ENCODE measurements at places on chromosomes 3 and 15.
A peak's percentile ranks its signal among the peaks of the same experiment; 100 is the strongest.

- no peak for DNase-seq
Observed at GRCh38 chr3:167863811-167864551, 128.5 kb downstream of the SERPINI1 start.

GRCh38 chr15:32861174-32861573 lies 143.4 kb downstream of the GREM1 start:
- DNase-seq: no peak

- no peak for DNase-seq
Observed at GRCh38 chr3:165434516-165434915, 238.3 kb upstream of the SLITRK3 start.

- DNase-seq: no peak
Observed at GRCh38 chr3:70861855-70862254, 549.4 kb upstream of the MDFIC2 start.

DNA sequence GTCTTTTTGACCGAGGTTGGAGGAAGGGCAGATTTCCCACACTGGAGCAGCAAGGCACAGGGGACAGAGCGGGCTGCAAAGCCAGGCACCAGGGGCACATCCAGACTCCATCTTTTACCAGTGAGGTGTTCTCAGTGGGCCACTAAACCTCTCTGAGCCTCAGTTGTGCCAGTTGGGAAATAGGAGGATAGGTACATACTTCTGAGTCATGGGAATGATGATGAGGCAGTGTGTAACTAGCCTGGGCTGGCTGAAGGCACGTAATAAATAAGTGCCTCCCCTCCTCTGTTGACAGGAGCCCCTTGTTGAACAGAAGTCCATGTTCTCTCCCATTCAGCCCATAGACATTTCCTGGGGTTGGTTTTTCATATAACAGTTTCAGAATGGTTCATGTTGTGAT lies 48.7 kb downstream of the GPD1L start:
- no peak for DNase-seq

DNA sequence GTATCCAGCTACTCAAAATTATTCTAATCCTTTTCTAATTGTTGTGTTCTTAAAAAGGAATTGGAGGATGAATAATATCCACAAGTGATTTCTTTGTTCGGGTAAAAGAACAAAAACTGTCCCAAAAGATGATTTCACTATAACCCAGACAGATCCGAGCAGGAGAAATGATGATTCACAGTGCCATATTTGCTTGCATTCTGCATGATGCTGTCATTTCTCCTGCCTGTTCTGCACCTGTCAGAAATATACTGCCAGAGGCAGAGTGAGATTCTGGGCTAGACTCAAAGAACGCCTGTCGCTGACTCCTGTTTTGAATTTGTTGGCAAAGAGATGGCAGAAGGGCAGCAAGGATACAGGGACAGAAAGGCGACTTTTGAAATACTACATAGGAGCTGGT lies 34.7 kb upstream of the SLC24A5 start:
- DNase-seq: no peak

GRCh38 chr3:25412269-25412668 lies 15.8 kb upstream of the RARB start:
- DNase-seq: no peak

- no peak for DNase-seq
Observed at GRCh38 chr3:50303013-50303815, at the start of gene HYAL1. Gene HYAL1, minus strand, starts transcription at chr3:50303574. Its CDS starts 618 bp downstream, at chr3:50302956.

- DNase-seq: peak; percentile 33
Observed at GRCh38 chr3:14425581-14426304, 23.3 kb downstream of the SLC6A6 start.

DNA sequence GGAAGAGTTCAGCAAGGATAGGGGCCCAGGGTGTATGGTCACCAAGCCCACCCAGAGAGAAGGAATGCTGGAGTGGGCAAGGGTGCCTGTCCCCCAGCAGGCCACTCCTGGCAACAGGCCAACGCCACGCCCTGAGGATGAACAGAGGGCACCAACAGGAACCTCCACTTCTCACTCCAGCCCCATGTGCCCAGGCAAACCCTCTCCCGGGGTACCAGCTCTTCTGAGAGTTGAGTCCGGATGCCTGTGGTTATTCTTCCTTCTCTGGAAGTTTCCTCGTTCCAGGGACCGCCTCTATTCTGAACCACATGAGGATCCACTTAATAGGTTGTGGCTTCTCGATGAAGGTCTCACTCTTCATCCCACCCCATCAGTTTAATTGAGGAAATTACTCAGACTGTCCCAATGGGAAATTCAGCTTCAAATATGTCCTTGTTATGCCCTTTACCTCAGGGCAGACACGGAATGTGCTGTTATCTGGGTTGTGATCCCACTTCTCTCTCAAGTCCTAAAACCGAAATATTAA lies 114.3 kb downstream of the LIPC start:
- DNase-seq: no peak

GRCh38 chr15:88710027-88710715 lies 71.4 kb downstream of the ISG20 start:
- DNase-seq: no peak

DNA sequence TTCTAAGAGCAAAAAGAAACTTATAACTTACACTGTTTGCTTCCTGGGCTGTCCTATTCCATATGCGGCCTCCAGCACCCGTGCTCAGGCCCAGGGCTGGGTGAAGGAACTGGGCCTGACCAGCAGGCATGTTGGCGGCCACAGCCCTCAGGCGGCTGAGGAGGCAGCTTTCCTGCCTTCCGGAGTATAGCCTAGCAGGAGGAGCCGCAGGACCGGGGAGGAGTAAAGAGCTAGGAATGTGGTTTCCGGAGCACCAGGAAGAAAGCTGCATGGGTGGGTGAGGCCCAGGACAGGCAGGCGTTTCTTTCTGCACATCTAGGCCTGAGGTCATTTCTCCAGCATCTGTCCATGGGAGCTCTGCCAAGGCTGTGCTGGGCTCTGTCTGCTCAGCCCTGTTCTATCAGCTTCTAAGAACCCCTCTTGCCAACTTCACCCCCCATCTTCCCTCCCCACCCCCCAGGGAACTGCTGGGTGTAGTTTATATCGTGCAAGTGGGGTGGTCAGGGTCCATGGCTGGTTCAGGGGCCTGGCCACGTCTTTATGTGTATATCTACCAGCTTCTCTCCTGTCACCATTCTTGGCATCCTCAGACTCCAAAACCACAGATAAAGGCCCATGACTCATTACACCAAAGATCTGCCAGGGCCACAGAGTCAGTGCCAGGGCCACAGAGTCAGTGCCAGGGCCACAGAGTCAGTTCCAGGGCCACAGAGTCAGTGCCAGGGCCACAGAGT lies 7.8 kb upstream of the KIF7 start:
- DNase-seq: no peak

DNA sequence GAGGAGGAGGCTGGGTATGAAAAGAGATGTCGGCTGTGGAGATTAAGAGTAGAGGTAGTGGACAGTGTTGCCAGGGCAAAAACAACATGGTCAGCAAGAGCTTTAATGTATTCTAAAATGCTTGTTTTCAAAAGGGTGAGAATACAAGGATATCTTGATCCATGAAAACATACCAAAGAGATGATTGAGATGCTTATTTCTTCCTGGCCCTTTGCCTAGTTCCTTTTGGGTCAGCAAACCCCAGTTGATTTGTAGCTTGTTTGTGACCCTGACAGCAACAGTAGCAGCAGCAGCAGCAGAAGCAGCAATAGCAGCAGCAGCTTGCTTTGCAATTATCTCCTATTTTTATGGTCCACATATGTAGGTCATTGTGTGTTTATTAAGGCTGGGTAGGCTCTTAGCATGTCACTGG lies 337.3 kb downstream of the LPP start:
- DNase-seq: no peak

Measured in CMK (cell line).